ENCODE measurements at places on chromosomes 7 and 10.

DNA sequence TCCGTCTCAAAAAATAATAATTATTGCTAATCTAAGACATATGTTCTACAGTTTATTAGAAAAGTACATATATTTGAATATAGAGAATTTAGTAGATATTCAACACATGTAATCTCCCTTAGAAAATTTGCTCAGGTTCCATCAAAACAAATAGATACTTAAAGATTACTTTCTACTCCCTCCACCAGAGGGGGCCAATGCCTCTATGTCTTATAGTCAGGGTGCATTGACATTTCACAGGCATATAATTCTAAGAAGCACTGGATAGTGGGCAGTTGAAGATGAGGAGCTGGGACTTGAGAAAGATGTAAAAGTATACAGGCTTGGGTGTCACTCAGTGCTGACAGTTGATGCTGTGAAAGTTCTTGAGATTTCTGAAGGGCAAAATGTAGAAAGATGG, 301.6 kb upstream of the HPS1 start:
- no peak for DNase-seq

DNA sequence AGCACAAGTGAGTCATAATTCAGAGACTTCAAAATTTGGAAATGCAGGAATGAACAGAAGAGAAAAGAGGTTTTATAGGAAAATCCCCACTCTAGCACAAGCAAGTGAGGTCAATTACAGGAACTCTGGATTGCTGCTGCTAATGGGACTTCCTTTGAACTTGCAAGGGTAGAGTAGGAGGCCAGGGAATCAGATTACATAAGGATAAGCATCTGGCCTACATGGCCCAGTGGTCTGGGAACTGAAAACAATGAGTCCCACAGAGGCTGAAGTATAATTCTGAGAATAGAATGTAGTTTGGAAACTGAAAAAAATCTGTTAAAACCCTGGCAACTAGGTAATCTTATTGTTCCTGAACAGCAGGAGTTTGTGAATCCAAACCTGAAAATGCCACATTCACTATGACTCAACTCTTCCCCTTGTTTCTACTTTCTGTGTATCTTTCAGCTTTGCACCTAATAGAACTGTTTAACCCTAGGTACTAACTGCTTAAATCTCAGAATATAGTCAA, 66.5 kb downstream of the CTNNA3 start:
- no peak for DNase-seq

GRCh38 chr7:156004265-156005201, 192.3 kb upstream of the SHH start:
- DNase-seq: no peak

- no peak for DNase-seq
Measured at GRCh38 chr10:78777466-78777865, 291.3 kb upstream of the ZMIZ1 start.

- DNase-seq: no peak
Measured at GRCh38 chr10:21531164-21531563, 2.9 kb upstream of the MLLT10 start.

GRCh38 chr7:3206771-3207191, 94.3 kb upstream of the SDK1 start:
- no peak for DNase-seq

GRCh38 chr10:86141896-86142295, 224.7 kb downstream of the GRID1 start:
- DNase-seq: no peak

DNA sequence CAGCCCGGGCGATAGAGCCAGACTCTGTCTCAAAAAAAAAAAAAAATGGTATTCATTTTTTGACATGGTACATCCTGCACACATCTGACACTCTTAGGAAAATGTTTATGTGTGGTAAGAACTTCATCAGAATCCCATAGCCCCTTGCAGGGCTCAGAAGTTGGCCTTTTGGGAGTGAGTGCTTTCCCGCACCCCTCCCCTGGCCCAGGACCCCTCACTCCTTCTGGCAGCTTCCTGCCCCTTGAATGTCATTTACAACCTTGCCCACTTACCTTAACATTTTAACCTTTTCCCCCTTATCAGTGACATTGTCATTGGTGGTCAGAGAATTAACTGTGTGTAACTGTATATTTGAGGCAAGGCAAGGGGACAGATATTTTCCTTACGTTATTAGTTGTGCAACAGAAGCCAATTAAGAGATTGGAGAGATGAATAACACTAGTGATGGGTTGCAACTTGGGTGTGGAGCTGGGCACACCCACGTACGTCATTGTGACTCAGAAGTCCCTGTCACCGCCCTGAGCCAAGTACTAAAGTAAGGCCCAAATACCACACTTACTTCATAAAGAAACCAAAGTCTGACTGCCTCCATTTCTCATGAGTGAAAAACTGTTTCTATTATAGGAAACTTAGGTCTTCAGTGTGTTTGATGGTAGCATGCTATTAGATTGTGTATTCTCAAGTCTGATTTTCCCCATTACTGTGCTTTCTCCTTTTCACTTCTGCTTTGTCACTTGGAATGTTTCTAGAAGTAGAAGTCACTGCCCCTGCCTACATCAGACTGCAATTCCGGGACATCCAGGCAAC, 31.6 kb downstream of the OGDH start:
- peak; percentile 57 for DNase-seq

DNA sequence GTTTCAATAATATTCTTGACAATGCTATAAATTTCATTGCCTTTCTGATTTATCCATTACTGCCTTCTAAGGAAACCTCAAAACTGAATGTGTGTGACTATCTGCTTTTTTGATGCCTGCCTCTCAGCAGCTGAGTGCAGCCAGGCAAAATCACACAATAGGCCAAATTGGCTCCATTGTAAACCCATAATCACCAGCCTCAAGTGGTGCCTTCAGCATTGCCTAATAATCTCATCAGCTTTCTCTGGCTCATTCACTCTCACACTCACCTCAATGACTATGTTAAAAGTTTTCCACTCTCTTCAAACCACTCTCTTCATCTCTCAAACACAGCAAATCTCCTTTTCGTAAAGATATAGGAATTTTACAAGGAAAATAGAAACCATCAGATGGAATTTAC, 182.5 kb upstream of the COL1A2 start:
- no peak for DNase-seq

GRCh38 chr7:31892099-31892829, 177.9 kb downstream of the PDE1C start:
- no peak for DNase-seq

DNA sequence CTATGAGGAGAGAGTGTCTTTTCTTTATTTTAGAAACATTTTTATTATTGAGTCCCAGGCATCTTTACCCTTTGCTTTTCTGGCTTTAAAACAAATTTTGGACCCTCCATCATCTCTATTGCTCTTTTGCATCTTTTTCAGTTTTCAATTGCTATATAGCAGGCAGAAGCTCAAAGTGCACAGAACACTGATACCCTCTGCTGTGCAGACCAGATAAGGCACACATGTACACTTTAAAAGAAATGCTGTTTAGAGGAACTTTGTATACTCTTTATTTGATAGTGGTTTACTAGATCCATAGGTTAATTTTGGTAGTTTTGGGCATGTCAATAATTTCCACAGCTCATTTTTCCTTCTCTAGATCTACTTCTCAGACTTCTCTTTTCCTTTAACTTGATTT, 324.2 kb downstream of the SH2D4B start:
- no peak for DNase-seq

DNA sequence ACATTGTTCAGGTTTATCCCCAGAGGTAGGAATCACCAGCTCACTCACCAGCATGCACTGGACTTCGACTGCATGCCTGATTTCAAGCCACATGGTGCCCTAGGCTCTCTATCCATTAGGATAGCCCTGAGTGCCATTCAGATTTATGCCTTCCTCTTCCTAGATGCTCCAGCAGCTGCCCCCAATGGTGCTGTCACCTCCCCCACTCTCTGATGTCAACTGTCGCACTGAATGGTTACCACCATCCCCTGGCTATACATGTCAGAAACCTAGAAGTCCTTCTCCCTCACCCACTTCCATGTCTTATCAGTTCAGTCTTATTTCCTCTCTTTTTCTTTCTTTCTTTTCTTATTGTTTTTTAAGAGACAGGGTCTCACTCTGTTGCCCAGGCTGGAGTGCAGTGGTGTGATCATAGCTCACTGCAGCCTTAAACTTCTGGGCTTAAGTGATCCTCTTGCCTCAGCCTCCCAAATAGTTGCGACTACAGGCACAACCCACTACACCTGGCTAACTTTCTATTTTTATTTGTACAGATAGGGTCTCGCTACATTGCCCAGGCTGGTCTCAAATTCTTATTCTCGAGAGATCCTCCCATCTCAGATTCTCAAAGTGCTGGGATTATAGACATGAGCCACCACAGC, 2.9 kb downstream of the SFXN4 start:
- DNase-seq: no peak

GRCh38 chr7:1931256-1931950, 261.3 kb downstream of the ELFN1 start:
- no peak for DNase-seq

- no peak for DNase-seq
Measured at GRCh38 chr10:105857268-105858264, 1216.5 kb downstream of the SORCS3 start.

DNA sequence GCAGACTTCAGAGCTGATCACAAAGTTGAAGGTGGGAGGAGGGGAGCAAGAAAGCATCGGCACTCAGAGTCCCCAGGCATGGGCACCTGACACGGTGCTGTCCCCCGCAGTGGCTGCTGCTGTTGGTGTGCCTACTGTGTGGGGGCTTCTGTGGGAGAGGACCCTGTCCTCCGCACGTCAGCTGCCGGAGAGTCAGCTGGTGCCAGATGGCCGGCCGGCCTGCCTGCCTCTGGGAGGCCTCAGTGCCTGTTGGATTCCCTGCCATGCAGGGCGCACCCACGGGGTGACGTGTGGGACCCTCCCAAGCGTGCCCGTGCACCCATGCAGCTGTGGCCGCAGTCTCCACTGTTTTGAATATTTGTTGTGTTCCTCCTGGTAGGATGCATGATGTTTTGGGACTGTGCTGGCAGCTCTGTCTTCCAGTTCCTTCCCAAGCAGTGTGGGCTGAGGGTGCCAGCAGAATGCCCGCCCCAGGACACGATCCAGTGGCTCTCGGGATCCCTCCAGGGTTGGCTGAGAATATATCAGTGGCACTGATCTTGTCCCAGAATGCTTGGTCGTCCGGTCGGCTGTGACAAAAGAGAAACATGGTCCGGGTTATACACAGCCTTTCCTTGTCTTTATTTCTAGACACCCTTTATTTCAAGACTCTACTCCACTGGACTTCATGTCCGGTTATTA, 185.6 kb downstream of the MGMT start:
- no peak for DNase-seq

DNA sequence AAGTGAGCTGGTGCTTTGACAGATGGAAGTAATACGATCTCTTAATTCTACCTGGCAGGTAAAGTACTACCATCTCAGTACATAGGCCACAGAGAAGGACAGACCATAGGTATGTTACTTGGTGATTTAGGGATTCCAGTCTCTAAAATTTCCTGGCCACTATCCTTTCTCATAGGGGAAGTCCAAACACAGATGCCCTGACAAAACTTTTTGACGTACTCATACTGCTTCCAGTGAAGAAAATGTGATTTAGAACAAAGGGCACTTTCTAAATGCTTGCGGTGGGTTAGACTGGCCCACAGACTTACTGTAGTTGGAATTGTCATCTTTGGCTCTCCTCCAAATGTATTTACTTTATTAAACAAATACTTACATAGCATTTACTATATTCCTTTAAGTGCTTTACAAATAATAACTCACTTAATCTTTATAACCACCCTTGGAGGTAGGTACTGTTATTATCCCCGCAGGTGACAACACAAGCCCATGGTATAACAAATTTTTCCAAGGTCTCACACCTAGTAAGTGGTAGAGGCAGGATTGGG, 3.0 kb downstream of the PI4K2A start:
- no peak for DNase-seq

DNA sequence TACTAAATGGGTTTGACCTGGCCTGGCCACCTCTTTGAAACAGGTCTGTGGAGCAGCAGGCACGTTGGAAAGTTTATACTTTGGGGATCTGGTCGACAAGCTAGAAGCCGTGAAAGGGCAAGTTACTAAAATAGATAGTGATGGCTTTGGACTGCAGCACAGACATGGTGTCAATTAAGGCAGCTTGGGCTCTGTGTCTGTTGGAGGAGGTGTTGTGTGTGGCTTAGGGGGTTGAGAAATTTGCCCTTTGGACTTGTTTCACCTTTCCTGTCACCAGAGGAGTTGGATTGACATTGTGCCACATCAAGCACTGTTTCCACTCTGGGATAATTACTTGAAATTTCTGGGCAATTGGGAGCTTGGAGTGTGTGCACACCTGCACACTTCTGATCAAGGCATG, 251.8 kb upstream of the MKI67 start:
- DNase-seq: no peak

GRCh38 chr10:99975942-99976809, 33.6 kb downstream of the DNMBP start:
- no peak for DNase-seq

DNA sequence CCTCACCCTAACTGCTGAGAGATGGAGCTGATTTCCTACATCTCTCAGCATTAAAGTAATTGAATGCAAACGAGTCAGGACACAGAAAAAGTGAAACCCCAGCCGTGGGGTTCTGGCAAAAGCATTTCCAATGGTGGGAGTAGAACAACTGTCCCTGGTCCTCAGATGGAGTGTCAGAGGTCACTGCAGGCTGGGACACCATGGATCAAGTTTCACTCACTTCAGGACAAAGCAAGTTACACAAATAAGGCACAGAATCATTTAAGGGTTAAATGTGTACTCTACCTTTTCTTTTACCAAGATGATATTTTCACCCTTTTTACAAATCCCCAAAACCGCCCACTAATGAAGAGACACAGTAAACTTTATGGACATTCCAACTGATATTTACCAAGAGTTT, 607.8 kb downstream of the PARD3 start:
- DNase-seq: no peak

GRCh38 chr7:135879233-135879632, 97.9 kb downstream of the MTPN start:
- DNase-seq: no peak

GRCh38 chr10:80542652-80543318, 5.1 kb downstream of the SH2D4B start:
- no peak for DNase-seq
